ENCODE measurements at places on chromosomes 2 and 18.

DNA sequence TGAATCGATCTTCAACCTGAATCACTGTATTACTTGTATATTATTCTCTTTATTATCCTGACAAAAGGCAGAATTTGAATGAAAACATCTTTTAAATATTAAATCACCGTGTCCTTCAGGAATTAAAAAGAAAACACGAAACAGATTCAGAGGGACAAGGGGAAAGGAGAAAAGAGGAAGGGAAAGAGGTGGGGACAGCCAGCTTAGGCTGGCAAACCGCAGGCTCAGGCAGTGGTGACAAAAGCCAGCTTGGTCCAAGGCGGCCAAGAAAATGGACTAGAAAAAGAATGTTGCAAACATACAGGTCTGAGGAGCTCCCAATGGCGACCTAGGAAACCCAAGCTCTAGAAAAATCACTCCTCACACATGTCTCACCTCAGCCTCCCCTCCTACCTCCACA, 6.8 kb downstream of the B4GALT6 start:
- DNase-seq: no peak

GRCh38 chr2:226531061-226531810, 268.4 kb downstream of the IRS1 start:
- no peak for DNase-seq

- DNase-seq: no peak
Observed at GRCh38 chr2:108934151-108934550, 54.9 kb downstream of the EDAR start.

GRCh38 chr2:190405070-190405469, 3.1 kb upstream of the MFSD6 start:
- DNase-seq: no peak

- DNase-seq: no peak
Observed at GRCh38 chr2:30820381-30821055, 13.3 kb upstream of the CAPN13 start.

- DNase-seq: no peak
Observed at GRCh38 chr2:35114765-35115164, 1240.8 kb upstream of the CRIM1 start.

- DNase-seq: no peak
Observed at GRCh38 chr2:143692967-143693366, 563.7 kb downstream of the ARHGAP15 start.

DNA sequence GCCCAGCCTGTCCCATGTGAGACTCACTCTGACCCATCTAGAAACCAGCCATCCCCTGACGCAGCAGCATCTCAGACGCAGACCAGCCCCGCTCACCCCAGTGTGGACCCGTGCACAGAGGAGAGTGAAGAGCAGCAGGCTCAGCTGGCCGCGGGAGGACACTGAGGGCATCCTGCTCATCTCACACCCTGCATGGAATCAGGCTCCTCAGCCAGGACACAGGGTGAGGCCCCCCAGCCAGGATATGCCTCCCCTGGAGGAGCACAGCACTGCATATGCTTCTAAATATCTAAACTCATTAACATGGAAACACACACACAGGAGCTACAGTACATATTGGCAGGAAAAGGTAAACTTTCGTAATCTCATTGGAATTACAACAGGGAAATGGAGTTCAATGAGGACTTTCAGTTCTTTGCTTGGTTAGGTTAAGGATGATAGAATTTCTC, 34.4 kb downstream of the NEMP2 start:
- no peak for DNase-seq

DNA sequence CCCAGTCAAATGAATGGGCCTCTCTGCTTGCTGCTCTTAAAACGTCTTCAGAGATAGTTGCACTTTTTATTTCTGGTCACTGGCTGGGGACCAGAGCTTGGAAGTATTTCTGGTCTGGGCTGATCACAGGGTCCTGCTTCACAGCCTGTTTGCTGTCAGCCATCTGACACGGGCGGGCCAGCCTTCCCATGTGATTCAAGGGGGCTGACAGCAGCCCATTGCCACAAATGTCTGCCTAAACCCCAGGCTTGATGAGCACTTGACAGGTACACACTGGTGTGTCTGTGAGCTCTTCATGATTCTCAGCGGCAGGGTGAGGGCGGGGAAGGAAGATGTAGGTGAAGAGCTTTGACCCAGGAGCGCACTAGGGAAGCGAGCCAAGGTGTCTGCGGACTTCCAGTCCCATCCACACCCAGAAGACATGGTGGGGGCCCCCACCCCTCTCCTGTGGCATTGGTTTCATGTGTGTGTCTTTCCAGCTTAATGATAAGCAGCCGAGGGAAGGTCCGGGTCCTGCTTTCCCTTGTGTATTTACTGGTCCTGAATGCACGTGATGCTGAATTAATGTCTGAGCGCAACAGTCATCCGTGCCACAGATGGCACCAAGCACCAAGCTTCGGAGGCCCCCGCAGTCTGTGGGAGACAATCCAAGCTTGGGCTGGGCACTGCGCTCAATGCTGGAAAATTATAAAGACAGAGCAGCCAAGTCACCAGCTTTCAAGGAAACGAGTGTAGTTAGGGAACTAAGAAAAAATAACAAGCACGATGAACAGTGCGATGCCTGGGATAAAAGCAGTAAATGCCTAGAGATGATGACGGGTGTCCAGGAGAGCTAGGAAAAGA, 73.3 kb downstream of the SH3BP4 start:
- DNase-seq: no peak

DNA sequence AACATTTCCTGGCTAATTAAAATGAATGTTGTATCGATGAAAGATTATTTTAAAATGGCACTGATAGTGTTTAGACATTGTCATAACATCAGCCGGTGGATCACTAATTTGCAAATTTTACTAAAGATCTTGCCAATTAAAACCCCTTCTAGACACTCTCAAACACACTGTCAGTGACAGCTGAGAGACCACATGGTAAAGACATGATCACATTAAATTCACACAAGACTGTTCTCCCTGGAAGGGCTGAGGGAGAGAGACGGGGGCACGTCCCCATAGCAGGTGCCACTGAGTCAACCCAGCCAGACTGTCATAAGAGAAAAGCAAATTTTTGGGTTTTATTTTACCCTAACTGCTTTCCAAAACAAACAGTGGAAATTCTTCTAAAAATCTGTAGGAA, 306.0 kb downstream of the TXNL1 start:
- DNase-seq: no peak

All from stimulated activated CD8-positive, alpha-beta memory T cell treated with anti-CD3 and anti-CD28 coated beads, Interleukin-4, amount 100 ng/mL, for 48 hours (primary cell).